ENCODE measurements at places on chromosomes 2 and 18.

- DNase-seq = no peak
Measured at GRCh38 chr2:190637281-190637734, 11.6 kb upstream of the NAB1 start.

DNA sequence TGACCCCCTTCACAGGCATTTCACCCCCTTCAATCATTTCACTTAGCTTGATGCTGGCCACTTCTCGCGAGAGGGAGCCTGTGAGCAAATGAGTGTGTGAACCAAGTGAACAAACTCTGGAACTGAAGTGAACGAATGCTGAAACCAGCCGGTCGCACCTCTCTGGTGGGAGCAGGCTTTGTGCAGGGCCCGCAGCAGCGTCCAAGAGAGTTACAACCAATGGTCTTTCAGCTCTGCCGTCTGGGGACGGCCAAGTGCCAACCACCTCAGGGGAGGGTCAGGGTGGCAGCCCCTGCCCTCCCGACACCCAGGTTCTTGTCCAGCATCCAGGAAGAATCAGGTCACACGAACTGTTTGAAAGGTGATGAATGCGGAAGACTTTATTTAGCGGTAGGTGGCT is 764.0 kb downstream of the SUCLG1 start:
- no peak for DNase-seq

DNA sequence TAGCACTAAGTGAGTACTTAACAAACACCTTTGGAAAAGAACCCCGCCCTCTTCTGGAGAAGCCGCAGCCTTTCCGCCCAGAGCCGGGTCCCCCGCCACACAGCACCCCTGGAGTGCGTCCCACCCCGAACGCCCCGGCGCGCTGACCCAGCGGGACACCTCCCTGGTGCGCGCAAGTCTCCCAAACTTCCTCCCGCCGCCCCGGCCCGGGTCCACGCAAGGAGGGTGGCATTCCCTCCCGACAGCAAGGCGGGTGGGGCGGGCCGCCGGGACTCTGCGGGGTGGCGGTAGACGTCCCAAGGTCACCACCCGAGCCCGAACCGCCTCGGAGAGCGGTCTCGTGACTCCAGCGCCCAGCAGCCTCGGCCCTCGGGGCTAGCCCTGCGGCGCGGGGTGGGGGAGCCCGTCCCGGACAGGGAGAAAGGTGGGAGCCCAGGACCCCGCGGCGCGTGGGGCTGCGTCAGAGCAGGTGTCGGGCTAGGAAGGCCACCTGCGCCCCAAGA is 598 bp downstream of the CCDC93 start:
- peak; percentile 50 for DNase-seq

GRCh38 chr18:34704823-34705222 is 5.3 kb upstream of the DTNA start:
- no peak for DNase-seq

- no peak for DNase-seq
Measured at GRCh38 chr2:164719996-164720941, 99.0 kb upstream of the GRB14 start.

DNA sequence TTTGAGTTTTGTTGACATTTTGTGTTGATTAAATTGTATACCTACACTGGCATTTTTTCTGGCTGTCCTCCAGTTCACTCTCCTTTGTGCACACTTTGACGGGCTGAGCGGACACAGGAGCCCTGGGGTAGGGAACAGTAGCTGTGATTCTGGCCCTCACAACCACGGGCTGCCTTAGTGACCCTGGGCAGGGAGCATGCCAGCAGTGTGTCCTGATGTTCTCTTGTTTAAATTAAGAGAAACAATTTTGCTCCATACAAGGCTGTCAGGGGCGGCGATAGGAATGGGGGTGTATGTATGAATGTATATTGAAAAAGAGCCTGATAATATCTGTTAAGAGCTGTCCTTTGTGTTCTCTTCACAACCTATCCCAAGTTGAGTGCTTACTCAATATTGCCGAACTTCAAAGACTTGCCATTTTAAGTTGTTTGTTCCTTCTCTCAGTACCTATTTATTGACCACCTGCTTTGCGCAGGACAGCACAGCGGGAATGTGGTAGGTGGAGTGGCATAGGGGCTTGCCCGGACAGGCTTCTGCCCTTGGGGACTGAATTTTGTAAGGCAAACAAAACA is 103.7 kb upstream of the EML6 start:
- DNase-seq = no peak

- no peak for DNase-seq
Measured at GRCh38 chr2:7016601-7017211, 99.5 kb downstream of the RNF144A start.

DNA sequence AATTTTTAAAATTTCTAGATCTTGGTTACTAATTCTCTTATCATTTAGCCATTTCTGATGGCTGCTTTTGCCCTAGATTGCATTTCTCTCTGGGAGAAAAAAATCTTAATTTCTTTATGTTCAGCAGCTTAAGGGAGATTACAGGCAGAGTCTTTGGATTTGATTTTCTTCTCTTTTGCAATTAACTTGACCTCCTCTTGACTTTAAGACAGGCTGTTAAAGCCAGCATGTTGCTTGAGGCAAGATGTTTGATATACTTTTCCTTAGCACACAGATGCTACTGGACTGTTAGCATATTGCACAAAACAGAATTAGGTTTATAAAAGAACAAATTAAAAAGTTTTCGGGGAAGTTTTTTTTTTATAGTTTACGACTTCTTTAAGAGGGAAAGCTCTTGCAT is 50.0 kb downstream of the XRCC5 start:
- DNase-seq = no peak

DNA sequence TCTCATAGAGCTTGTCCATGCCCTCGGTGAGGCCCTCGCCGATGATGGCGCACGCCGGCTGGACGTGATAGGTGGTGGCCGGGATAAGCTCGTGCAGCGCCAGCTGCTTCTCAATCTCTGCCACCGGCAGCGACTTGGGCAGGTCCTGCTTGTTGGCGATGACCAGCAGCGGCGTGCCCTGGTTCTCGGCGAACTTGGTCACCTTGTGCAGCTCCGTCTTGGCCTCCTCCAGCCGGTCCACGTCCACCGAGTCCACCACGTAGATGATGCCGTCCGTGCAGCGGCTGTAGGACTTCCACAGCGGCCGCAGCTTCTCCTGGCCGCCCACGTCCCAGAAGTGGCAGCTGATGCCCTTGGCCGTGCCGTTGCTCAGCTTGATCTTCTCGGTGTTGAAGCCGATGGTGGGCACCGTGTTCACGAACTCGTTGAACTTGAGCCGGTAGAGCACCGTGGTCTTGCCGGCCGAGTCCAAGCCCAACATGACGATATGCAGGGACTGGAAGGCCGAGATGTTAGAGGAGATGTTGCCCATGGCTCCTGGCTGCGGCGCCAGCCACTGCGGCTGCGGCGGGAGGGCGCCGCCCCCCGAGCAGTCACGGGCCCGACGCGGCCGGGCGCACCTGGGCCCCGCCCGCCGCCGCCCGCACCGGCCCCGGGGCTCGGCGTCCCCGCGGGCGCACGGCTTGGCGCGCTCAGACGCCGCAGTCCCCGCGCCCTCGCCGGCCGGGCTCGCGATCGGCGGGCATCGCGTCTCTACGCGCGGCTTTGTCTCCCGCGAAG is 636 bp downstream of the ARL4C start:
- peak; percentile 73 for DNase-seq

GRCh38 chr2:54685263-54685775 is 38.1 kb upstream of the EML6 start:
- DNase-seq = no peak

- no peak for DNase-seq
Measured at GRCh38 chr2:226267516-226268289, 531.9 kb downstream of the IRS1 start.

DNA sequence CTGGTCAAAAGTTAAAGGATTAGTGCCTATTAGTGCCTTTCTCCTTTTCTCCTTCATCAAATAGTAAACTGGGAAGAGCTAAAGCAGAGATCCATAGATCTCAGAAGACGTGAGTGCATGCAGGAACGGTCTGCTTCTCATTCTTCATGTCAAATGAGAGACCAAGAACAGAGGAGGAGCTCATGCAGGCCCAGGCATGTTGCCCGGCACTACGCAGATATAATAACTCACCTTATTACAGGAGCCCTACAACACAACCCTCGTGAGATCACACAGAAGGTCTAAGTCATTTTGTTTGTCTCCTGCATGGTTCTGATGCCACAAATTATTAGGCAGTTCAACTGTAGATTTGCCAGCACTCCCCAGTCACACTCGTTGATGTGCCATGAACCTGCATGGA is 71.8 kb downstream of the CMPK2 start:
- DNase-seq = no peak
